ENCODE measurements at places on chromosomes 2 and 18. TPM values are rescaled to one million over a fixed set of nuclear protein-coding genes. Genes with fewer than 3 reads are reported as not detected.

DNA sequence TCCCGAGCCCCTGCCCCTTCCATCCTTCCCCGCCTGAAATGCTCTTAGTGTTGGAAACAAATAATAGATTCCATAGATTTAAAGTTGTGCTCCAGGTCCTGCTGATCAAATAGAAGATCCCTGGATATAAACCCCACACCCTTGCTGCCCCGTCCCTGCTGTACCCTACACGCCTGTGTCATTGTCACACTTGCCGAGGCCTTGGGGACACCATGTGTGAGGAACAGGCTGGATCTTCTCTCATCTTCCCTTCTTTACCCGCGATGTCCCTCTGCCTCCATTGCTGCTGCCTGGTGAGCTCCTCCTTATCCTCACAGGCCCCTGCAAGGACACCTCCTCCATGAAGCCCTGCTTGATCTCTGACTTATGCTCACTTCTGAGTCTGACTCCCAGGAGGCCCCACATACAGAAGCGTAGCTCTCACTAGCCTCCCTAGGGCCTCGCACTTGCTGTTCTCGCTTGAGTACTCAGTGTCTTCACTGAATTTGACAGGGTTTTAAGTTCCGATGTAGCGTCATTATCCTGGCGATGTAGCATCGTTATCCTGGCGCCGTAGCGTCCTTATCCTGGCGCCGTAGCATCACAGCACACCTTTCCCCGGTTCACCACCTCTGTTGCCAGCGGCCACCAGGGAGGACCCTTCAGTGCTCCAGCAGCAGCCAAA, 221.9 kb downstream of the NDUFA10 start:
- DNase-seq = no peak
- H3K4me3 ChIP-seq = no peak overlapping the region
- H3K36me3 ChIP-seq = no peaks in the 10 kb centered on the region
- H3K27me3 ChIP-seq = peaks cover 34% of the 10 kb centered on the region
- no peak overlapping the region for H3K27ac ChIP-seq

Gene RNF152
- total RNA-seq = 1.7 TPM

DNA sequence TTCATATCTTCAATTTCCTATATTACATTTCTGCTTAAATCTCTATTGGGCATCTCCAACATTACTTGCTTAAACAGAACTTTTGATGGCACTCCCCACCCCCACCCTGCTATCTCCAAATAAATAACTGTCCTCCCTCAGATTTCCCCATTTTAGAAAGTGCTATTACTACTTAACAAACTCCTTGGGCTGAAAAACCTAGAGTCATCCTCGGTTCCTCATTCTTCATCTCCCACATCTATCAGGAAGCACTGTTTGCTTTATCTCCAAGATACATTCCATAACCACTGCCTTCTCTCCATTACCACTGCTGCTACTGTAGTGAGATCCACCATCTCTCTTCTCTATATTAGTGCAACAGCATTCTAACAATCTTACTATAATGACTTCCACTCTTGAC, 150.4 kb upstream of the CYRIA start:
- no peak for DNase-seq
- H3K27me3 ChIP-seq = no peaks in the 10 kb centered on the region
- no peak overlapping the region for H3K4me3 ChIP-seq
- no peaks in the 10 kb centered on the region for H3K36me3 ChIP-seq
- H3K27ac ChIP-seq = no peak overlapping the region

DNA sequence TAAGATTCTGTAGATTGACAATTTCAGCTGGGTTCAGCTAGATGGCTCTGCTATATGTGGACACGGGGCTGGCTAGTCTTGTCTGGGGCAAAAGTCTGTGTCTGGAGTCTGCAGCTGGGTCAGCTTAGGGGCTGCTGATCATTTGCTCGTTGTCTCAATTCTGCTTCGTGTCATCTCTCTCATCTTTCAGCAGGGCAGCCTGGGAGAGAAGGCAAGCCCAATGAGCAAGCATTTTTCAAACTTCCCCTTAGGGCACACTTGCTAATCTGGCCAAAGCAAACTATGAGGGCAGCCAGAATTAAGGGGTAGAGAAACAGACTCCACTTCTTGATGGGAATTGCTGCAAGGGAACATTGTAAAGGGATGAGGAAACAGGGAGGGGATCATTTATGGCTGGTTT, 462.6 kb downstream of the SLC4A3 start:
- no peak overlapping the region for H3K4me3 ChIP-seq
- H3K27me3 ChIP-seq = no peaks in the 10 kb centered on the region
- peaks cover 7% of the 10 kb centered on the region for H3K4me1 ChIP-seq
- no peaks in the 10 kb centered on the region for H3K36me3 ChIP-seq
- H3K27ac ChIP-seq = no peak overlapping the region

DNA sequence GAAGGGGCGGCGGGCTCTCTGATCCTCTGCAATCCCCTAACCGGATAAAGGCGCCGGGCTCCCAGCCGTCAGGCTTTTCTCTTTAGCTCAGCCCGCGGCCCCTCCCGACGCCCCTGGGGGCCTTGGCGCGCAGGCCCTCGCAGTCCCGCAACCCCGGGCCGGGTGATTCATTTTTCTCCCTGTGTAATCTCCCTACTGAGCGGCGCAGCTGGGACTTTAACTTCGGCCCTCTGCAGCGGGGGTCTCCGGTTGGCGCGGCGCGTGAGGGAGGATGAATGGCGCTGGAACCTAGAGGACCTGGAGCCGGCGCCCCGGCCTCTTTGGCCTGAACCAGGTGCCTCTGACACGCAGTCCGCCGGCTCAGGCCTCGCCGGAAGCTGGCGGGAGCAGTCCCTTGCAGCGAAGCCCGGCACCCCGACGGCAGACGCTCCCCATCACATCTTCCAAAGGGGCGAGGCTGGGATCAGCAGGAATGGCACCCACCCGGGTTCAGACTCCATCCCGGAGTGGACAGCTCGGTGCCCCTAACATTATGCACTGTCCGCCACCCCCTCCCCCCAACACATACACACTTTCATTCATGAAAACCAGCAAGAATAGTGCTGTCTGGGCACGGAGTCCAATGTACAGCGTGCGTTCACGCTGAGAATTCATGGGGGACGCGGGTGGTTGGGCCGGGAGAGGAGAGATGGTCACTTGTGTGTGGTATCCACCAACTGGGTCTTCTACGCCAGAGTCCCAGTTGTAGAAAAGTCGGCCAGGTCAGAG, 1.2 kb downstream of the CNGA3 start:
- no peaks in the 10 kb centered on the region for H3K36me3 ChIP-seq
- H3K4me1 ChIP-seq = no peaks in the 10 kb centered on the region
- peaks cover 25% of the 10 kb centered on the region for H3K27me3 ChIP-seq
- DNase-seq = no peak
- H3K4me3 ChIP-seq = no peak overlapping the region

DNA sequence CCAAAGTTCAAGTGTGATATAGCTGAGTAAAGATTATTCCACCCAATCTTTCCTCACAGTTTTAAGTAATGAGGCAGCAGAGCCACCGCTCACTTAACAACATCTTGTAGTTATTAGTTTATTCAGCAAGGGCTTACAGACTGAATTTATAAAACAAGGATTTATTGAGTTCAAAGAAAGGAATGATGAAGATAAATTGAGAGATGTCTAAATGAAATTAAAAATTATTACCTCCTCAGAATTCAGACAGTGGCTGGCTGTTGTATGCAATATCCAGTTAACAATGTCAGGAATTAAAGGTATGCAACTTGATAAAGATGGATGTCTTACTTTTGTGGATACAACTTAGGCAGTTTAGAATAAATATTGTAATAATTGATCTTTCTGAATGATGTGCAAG, 927.3 kb upstream of the CDH2 start:
- DNase-seq = no peak
- H3K36me3 ChIP-seq = no peaks in the 10 kb centered on the region
- H3K27ac ChIP-seq = no peak overlapping the region
- H3K27me3 ChIP-seq = no peaks in the 10 kb centered on the region
- H3K4me3 ChIP-seq = no peak overlapping the region
- H3K4me1 ChIP-seq = no peaks in the 10 kb centered on the region

DNA sequence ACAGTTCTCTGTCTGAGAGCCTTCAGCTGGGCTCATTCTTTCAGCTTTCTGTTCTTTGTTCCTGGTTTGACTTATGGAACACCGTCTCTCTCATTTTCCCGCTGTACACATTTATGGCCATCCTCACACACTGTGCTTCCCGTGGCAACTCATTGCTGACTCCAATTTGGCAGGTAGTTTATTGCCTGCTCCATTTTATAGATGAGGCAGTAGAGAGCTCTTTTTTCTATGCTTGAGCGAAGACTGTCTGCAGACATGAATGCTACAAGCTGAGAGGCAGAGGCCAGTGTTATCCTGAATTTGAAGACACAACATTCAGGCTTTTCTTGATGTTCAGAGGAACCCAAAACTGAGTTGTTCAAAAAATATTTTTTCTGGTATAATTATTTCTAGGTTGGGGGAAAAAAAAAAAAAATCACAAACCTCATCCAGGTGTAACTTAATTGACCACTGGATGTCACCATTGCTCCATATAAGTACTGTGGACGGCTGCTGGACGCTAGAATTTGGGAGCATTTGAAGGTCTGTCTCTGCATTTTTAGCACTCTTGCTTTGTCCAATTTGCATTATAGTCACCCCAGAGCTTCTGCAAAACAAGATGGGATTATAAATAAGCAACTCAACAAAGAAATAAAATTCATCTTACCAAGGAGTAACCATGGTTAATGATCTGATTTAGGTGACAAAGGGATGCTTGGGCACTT, 83.5 kb downstream of the HRH4 start:
- no peaks in the 10 kb centered on the region for H3K27me3 ChIP-seq
- peak; percentile 61 for DNase-seq
- no peaks in the 10 kb centered on the region for H3K36me3 ChIP-seq
- H3K4me1 ChIP-seq = no peaks in the 10 kb centered on the region

DNA sequence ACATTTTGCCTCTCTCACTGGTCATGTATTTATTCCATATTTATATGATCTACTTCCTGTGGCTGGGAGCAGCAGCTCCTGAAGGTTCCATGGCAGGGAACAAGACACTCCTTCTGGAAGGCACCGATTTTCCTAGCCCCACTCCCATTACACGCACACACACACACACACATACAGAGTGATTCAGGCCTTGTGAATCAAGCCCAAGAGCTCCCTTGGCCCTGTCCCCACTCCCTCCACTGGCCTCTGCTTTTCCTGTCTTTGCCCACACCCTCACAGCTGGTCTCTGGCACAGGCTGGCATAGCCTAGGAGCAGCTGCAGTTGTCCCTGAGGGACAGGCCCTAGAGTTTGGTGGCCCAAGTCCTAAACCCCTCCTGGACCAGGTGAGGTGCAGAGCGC, 201.7 kb downstream of the NAPG start:
- H3K27me3 ChIP-seq = peaks cover 2% of the 10 kb centered on the region
- H3K4me1 ChIP-seq = peaks cover 16% of the 10 kb centered on the region
- H3K27ac ChIP-seq = no peak overlapping the region

Gene SRD5A2
- not detected for total RNA-seq

DNA sequence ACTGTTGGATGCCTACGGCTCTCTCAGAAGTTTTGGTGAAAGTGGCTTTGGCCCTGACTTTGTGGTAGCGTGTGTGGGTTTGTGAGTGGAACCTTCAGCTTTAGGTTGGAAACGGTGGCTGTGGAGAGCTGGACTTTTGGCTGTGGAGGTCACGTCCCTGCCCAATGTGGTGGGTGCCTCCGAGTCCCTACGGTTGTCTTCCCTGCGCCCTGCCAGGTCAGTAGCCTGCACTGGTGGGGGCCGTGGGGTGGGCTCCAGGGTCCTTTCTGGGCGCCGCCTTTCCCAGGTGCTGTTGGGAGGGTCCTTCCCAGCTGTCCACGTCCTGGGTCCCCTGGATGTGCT, 11.1 kb downstream of the COLEC11 start:
- no peaks in the 10 kb centered on the region for H3K27me3 ChIP-seq
- DNase-seq = no peak
- no peaks in the 10 kb centered on the region for H3K36me3 ChIP-seq
- no peaks in the 10 kb centered on the region for H3K4me1 ChIP-seq
- no peak overlapping the region for H3K27ac ChIP-seq

Data from MCF 10A (cell line).